Left cardiac atrium (tissue), 4 donors: ENCODE measurements at places on chromosomes 2 and 18.

DNA sequence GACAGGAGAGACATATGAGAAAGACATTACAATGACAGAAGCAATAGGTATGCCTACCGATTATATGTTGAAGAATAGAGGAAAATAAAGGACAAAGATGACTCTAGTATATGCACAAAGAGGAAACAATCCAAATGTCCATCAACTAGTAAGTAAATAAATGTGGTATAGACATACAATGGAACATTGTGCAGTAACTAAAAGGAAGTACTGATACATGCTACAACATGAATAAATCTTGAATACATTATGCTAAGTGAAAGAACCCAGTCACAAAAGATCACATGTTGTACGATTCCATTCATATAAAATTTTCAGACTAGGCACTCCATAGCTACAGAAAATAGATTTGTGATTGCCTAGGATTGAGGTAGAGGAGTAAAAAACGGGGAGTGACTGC is 28.5 kb upstream of the PGAP1 start:
- DNase-seq = no peak

DNA sequence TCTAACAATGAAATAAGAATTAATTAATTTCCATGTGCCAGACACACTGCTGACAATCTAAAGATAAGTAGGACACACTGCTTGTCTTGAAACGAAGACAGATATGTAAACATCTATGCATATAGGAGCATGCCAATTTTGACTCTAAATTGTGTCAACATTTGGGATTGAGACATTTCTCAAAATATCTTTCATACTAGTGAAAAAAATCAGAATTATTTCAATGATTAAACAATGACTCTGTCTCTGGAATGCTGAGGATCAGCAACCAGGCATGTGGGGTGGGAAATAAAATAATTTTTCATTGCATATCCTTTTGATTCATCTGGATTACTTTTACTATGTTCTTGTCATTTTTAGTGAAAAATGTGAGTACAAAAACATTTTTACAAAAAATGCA is 262.6 kb upstream of the SYT4 start:
- no peak for DNase-seq

- no peak for DNase-seq
These were observed 19.7 kb upstream of the GNAL start for GRCh38 chr18:11669271-11669947.

DNA sequence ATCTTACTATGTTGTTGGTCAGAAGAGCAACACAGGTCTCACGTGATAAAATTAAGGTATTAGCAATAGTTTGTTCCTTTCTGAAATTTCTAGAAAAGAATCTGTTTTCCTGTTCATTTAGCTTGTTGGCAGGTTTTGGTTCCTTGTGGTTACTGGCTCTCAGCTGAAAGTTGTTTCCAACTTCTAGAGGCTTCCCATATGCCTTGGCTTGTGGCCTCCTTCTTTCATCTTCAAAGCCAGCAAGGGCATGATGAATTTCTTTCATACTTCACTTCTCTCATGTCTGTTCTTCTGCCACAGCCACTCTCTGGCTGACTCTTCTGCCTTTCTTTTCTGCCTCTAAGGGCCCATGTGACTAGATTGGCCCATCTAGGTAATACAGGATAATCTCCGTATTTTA is 193.7 kb downstream of the TRIB2 start:
- no peak for DNase-seq

- DNase-seq = no peak
These were observed 96.7 kb downstream of the CNTNAP5 start for GRCh38 chr2:124121760-124122275.

DNA sequence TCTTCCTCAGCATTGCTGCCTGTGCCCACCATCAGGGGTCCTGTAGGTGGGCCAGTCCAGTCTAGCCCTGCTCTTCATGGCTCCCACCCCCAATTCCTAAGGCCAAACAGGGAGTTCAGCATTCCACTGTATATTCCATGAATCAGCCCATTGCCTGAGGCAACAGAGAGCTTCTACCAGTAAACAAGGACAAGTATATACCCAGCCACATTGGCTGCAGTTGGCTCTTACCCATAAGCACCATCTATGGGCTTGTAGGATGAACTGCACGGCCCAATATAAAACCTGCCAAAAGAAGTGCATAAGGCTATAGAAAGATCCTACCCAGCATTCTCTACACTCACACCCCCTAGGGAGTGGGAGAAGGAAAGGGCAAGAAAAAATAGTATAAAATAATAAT is 95.1 kb upstream of the SALL3 start:
- no peak for DNase-seq

- no peak for DNase-seq
These were observed 297.1 kb upstream of the RBMS1 start for GRCh38 chr2:160790738-160791137.

- DNase-seq = no peak
These were observed 398.6 kb downstream of the DCDC2C start for GRCh38 chr2:4101936-4102335.

GRCh38 chr18:23172591-23173380 is 37.5 kb downstream of the CABLES1 start:
- DNase-seq = no peak

DNA sequence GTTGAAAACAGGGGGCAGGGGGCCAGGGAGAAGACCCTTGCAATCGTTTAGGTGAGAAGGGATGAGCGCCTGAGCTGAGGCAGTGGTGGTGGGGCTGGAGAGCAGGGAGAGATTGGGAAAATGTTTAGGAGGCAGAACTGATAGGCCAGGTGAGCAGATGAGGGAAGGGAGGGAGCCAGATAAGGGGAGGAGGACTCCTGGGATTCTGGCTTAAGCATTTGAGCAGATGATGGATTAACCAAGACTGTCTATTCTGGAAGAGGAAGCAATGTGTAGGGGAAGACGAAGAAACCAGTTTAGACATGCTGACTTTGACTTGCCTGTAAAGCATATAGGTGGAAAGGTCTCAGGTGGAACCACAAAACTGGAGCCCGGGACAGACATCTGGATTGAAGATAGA is 49.9 kb upstream of the ASPRV1 start:
- no peak for DNase-seq

GRCh38 chr2:121454549-121455090 is 76.1 kb upstream of the RNU4ATAC start:
- DNase-seq = no peak

DNA sequence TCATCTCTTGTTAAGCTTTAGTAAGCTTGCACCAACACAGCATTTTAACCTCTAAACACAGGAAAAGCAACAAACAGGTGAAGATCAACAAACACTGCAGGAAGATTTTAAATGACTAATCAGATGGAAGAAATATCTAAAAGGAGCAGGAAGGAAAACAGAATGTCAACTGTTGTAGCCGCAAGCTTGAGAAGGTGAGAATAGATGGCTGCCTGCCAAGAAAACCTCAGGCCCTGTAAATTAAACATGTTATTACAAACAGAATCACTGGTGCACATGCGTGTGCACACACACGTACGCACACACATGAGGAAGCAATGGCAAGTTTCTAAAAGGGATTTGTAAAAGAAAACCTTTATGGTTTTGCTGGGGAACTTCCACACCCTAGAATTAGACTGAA is 257.8 kb upstream of the GALNT5 start:
- no peak for DNase-seq

DNA sequence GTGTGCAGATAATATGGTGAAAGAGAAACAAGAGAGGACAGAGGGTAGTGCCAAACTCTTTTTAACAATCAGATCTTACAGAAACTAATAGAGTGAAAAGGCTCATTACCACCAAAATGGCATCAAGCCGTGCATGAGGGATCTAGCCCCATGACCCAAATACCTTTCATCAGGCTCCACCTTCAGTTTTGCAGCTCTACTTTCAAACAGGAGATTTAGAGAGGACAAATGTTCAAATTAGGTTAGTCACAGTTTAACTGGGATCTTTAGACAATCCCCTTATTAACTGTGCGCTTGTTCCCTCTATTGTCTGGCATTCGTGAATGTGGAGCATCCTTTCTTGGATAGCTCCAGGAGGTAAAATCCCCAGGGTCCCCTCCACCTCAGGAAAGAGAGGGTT is 1209.3 kb upstream of the CHAC2 start:
- DNase-seq = no peak

GRCh38 chr2:186425576-186425975 is 60.5 kb upstream of the ZC3H15 start:
- DNase-seq = no peak

GRCh38 chr2:69985216-69985615 is 23.8 kb upstream of the ASPRV1 start:
- no peak for DNase-seq

DNA sequence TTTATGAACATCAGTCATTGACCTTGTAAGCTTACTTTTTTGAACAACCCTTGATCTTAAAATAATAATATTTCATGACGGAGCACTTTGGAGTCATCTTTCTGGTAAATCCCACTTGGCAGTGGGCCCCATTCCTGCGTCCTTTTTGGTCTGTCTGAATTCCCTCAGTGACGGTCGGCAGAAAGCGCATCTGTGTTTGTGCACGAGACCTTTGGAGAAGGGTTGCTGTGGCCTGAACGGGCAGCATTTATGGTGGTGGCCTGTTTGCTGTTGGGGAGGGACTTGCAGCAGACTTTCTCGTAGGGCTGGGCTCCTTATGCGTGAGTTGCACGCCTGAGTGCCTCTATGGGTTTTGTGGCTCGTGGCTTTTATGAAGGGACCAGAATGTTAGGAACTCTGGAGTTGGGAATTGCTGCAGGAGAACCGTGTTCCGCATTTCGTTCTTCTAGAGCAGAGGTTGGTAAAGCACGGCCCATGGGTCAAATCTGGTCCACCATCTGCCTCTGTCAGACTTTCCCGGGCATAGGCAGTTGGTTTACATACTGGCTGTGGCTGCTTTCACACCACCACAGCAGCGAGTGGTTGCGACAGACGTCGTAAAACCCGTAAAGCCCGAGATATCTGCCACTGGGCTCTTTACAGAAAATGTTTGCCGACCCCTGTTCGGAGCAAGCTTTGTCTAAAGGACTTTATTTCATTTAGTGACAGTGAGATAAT is 30.8 kb downstream of the LPIN1 start:
- DNase-seq = no peak
